Natural killer cell (primary cell): ENCODE measurements at places on chromosomes 2 and 18. TPM values are rescaled to one million over a fixed set of nuclear protein-coding genes. Genes with fewer than 3 reads are reported as not detected.

FSIP2 gene
- total RNA-seq = 1.5 TPM

VAMP5 gene
- 36.7 TPM for total RNA-seq

DNA sequence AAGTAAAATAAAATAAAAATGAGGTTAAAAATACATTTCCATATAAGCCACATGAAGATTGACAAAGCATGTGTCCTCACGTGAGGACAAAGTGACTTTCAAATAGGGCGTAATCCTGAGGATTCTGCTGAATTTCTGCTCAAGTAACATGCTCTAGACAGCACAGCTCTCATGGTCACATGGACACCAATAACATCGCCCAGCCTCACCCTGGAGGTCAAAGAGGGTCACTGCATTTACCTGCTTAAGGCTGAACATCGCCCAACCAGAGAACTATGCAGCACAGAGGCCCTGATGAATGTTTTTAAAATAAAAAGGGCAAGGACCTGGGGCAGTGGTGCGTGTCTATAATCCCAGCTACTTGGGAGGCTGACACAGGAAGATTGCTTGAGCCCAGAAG lies 30.2 kb downstream of the TGFBRAP1 start:
- no peak for DNase-seq
- H3K27ac ChIP-seq = no peak overlapping the region
- H3K27me3 ChIP-seq = no peaks in the 10 kb centered on the region

GRCh38 chr2:128378231-128379020 lies 59.8 kb upstream of the HS6ST1 start:
- peaks cover 18% of the 10 kb centered on the region for H3K27me3 ChIP-seq
- no peak for DNase-seq
- H3K36me3 ChIP-seq = no peaks in the 10 kb centered on the region
- H3K27ac ChIP-seq = no peak overlapping the region
- peaks cover 38% of the 10 kb centered on the region for H3K4me1 ChIP-seq

- H3K27me3 ChIP-seq = peaks cover 8% of the 10 kb centered on the region
- H3K4me3 ChIP-seq = no peak overlapping the region
Measured at GRCh38 chr18:22860807-22861206, 72.3 kb upstream of the RBBP8 start.

DNA sequence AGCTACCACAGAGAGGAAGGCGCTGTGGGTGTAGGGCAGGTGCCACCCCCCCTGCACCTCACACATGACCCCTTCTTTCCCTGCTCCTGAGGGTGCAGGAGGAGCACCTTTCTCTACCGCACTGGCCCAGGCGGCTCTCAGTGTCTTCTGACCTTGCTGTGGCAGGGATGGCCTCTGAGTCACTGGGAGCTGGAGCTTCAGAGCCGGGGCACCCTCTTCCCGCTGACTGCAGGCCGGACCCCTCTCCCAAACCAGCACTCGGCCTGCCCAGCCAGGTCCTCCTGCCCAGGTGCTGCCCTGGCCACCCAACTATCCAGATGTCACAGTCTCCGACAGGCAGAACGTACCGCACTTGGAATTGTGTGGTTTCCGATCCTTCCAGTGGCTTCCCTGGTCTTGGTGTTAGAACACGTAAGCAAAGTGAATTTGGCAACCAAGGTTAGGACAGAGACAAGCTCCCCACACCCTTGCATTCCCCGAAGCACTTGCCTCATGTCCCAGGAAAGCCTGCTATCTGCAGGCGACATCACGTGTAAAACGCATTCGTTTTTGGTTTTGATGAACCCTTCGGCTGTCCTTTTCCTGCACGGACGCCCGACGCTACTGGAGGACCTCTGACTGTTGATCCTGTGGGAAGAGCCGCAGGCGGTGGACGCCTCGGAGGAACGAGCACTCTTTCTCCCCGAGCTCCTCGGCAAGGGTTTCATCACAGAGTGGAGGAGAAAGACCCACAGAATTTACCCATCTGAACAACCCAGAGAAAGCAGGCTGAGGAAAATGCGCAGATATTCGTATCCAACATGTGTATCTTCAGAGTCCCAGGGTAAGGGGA lies 24.7 kb upstream of the KCNG2 start:
- no peak for DNase-seq
- H3K4me1 ChIP-seq = no peaks in the 10 kb centered on the region
- no peaks in the 10 kb centered on the region for H3K36me3 ChIP-seq
- no peaks in the 10 kb centered on the region for H3K27me3 ChIP-seq
- H3K4me3 ChIP-seq = no peak overlapping the region
- no peak overlapping the region for H3K27ac ChIP-seq

DNA sequence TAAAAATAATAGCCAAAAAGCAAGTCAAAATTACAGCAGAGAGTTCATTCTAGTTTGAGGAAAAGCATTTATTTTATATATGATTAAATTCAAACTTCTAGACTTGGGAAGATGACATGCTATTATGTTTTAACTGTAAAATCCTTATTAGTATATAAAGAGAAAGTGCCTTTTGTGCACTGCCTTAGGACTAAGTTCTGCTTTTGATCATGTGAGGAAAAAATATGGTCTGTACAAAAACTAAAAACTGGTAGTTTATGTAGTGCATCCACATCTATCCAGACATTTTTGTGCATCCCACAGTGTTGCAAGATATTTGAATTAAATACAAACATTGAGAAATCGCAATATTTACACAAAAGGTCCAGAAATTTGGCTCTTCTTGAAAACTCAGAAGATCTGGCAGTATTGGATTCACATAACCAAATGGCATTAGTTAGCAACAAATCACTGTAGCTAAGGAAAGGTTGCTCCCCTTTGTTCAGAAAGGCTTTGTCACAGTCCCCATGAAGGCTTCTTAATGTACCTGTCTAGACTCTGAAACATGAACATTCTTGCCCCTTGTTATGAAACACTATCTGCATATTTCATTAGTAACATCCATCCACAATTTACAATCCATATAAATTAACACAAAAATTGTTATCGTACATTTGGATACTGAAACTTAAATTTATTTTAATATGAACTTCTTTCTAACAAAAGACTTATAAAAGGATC lies 2.2 kb downstream of the MMADHC start:
- no peak overlapping the region for H3K4me3 ChIP-seq
- H3K4me1 ChIP-seq = peaks cover 10% of the 10 kb centered on the region
- H3K27ac ChIP-seq = no peak overlapping the region
- peaks cover 36% of the 10 kb centered on the region for H3K36me3 ChIP-seq
- DNase-seq = no peak

GRCh38 chr18:13623348-13623747 lies 103.0 kb downstream of the FAM210A start:
- H3K27ac ChIP-seq = no peak overlapping the region
- no peaks in the 10 kb centered on the region for H3K4me1 ChIP-seq
- peaks cover 8% of the 10 kb centered on the region for H3K36me3 ChIP-seq
- no peak overlapping the region for H3K4me3 ChIP-seq
- no peaks in the 10 kb centered on the region for H3K27me3 ChIP-seq

- no peaks in the 10 kb centered on the region for H3K36me3 ChIP-seq
- H3K4me3 ChIP-seq = no peak overlapping the region
- no peaks in the 10 kb centered on the region for H3K27me3 ChIP-seq
- no peak overlapping the region for H3K27ac ChIP-seq
Measured at GRCh38 chr2:220626603-220627002, 945.5 kb downstream of the EPHA4 start.

GRCh38 chr18:63707816-63708215 lies 5.1 kb downstream of the SERPINB11 start:
- no peak overlapping the region for H3K4me3 ChIP-seq
- H3K4me1 ChIP-seq = no peaks in the 10 kb centered on the region
- no peak for DNase-seq
- no peaks in the 10 kb centered on the region for H3K36me3 ChIP-seq
- no peak overlapping the region for H3K27ac ChIP-seq

GRCh38 chr2:43276962-43277391 lies 50.6 kb upstream of the ZFP36L2 start:
- H3K4me3 ChIP-seq = no peak overlapping the region
- no peak overlapping the region for H3K27ac ChIP-seq
- no peaks in the 10 kb centered on the region for H3K27me3 ChIP-seq
- no peaks in the 10 kb centered on the region for H3K4me1 ChIP-seq
- H3K36me3 ChIP-seq = peaks cover 19% of the 10 kb centered on the region
- DNase-seq = no peak

DNA sequence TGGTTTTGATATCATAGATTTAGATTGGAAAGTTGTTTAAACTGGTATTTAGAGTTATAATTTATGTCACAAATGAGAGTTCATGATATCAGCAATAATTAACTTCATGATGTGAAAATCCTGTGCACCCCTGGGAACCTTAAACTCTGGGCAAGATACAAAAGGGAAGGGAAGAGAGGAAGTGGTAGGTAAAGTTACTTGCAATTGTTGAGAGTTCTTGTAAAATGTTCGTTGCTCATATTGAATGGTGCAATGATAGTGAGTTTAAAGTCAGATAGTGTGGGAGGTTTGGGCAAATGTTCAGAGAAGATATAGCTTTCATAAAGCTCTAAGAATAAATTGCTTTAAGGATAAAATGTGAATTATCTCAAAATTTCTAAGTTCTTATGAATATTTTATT lies 75.4 kb downstream of the SP110 start:
- no peak for DNase-seq
- no peaks in the 10 kb centered on the region for H3K4me1 ChIP-seq

GRCh38 chr18:50094221-50094773 lies 100.7 kb downstream of the MYO5B start:
- no peak overlapping the region for H3K27ac ChIP-seq
- no peak overlapping the region for H3K4me3 ChIP-seq
- no peaks in the 10 kb centered on the region for H3K4me1 ChIP-seq

- peaks cover 21% of the 10 kb centered on the region for H3K4me1 ChIP-seq
- H3K27me3 ChIP-seq = no peaks in the 10 kb centered on the region
- no peaks in the 10 kb centered on the region for H3K36me3 ChIP-seq
- DNase-seq = no peak
Measured at GRCh38 chr2:28871620-28872019, 1.5 kb upstream of the TRMT61B start.

GRCh38 chr2:98015671-98016070 lies 19.9 kb upstream of the TMEM131 start:
- peaks cover 20% of the 10 kb centered on the region for H3K4me1 ChIP-seq
- no peak overlapping the region for H3K27ac ChIP-seq
- DNase-seq = no peak
- no peaks in the 10 kb centered on the region for H3K36me3 ChIP-seq
- no peaks in the 10 kb centered on the region for H3K27me3 ChIP-seq
- H3K4me3 ChIP-seq = no peak overlapping the region

DNA sequence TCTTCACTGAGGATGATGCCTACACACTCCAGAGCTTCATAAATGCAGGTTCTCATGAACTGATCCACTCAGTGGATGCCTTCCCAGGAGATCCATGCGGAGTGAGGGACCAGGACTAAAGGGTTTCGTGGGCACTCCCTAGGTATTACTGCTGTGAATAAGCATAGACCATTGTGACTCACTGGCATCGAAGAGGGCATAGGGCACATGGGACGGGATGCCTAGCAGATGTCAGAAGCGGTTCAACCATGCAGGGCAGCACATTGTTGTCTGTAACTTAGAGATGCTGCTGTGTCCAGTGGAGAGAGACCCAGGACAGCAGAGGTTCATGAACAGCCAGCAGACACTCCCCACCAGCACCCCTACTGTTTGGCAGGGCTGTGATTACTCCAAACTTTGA lies 17.2 kb downstream of the GKN2 start:
- H3K27me3 ChIP-seq = no peaks in the 10 kb centered on the region
- no peak overlapping the region for H3K4me3 ChIP-seq
- H3K36me3 ChIP-seq = no peaks in the 10 kb centered on the region
- H3K4me1 ChIP-seq = no peaks in the 10 kb centered on the region
- DNase-seq = no peak

DNA sequence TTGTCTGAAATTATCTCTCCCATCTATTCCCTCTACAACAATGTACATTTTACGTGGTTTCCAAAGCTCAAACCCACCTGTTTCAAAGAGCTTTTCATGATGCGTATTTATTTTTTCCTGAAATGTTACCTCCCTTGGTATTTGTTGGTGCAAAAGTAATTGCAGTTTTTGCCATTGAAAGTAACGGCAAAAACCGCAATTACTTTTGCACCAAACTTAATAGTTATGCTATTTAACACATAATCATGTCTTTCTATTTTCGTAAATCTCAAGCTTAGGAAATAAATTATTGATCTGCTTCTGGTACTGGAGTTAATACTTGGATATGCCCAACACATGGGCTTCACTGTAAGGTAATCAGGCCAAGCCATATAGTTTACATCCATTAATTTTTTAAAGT lies 85.2 kb downstream of the SUCLG1 start:
- no peak overlapping the region for H3K27ac ChIP-seq
- DNase-seq = no peak
- no peak overlapping the region for H3K4me3 ChIP-seq
- H3K36me3 ChIP-seq = no peaks in the 10 kb centered on the region

DNA sequence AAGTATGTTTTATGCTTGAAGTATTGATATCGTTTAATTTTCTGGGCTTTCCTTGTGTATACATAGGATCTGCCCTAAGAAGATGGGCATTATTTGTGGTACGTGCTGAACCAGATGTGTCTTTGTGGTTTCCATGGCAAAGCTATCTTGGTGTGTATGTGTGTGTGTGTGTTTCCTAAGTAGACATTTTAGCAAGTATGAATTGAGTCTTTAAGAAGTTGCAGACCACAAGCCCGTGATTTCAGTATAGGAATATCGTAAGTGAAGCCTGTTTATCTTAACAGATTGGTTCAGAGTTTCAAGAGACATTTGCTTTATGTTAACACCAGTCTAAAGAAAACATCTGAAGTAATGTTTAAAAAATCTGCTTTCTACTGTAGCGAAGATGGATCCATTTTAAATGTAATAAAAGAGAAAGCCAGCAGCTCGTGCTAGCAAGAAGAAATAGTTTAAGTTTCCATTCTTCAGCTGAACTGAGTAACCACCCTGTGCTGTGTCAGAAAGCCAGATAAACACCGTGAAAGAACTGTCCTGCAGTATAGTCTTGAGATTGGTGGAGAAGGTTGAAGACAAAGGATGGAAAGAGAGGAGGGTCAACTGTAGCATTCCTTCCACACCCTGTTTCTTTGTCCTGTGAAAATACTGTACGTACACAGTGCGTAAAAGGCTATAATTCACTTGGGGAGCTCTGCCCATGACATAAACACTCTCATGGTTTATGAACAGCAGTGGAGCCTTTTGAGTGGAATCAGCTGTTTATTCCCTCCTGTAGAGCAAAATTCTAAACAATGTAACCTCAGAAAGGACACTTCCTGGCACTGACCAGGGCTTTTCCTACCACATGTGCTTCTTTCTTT lies 91.9 kb upstream of the FOSL2 start:
- H3K27ac ChIP-seq = no peak overlapping the region
- H3K36me3 ChIP-seq = peaks cover 2% of the 10 kb centered on the region
- no peaks in the 10 kb centered on the region for H3K4me1 ChIP-seq
- no peak overlapping the region for H3K4me3 ChIP-seq
- H3K27me3 ChIP-seq = no peaks in the 10 kb centered on the region

- H3K27ac ChIP-seq = no peak overlapping the region
- DNase-seq = no peak
- H3K4me3 ChIP-seq = no peak overlapping the region
- no peaks in the 10 kb centered on the region for H3K27me3 ChIP-seq
- no peaks in the 10 kb centered on the region for H3K36me3 ChIP-seq
Measured at GRCh38 chr2:10844097-10844496, 31.5 kb upstream of the PDIA6 start.
